ENCODE measurements at places on chromosomes 5 and 9. TPM values are rescaled to one million over a fixed set of nuclear protein-coding genes. Genes with fewer than 3 reads are reported as not detected.

DNA sequence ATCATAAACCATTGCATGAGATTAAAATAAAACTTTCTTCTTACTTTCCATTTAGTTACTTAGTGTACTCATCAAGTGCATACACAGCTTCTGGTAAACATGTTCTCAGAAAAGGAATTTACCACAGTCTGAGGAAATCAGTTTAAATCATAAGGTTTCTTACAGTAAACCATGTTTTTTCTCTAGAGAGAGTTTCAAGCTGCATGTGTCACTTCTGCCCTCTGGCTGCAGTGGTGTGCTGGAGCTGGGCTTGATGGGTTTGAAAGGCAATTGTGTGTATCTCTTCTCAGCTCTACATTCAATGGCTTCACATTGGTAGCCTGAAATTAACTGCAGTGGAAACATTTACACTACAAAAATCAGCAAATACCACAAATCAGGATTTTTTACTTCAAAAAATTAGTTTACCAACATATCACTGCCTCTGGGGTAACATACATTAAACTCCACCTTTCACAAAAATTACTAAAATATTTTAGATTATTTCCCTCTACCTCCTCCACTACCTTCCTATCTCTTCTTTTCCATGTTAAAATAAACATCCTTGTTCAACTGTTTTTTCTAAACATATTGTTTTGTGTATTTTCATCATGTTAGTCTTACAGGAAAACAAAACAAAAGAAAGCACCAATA lies 414.3 kb downstream of the ANXA1 start:
- DNase-seq, result no peak

GRCh38 chr9:73038089-73038509 lies 85.2 kb upstream of the ALDH1A1 start:
- DNase-seq, result no peak

GRCh38 chr5:135546912-135547311 lies 11.1 kb upstream of the NEUROG1 start:
- no peak for DNase-seq

DNA sequence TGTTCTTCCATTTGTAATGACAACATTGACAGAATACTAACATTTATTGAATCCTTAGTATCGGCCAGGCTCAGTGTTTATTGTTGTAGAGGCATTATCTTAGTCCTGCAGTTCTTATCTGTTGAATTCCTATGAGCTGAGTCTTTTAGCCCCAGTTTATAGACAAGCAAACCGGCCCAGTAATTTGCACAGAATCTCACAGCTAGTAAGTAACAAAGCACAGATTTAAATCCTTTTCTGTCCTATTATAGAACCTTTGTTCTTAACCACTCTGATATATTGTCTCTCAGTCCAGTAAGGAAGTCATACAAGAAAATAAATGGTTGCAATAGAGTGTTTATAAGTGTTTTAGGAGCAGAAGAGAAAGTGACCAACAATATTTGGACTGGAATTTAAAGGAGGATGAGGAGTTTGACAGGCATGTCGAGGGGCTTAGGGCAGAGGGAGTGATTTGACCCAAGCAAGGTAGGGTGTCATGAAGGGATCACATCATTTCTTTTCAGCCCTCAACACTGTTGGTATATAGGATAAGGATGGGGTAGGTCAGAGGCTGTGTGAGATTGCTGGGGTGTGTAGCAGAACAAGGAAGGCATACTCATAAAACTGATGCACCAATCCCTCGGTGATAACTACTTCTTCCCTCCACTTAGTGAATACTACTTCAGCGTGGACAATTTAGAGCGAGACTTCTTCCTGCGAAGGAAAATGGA lies 39.5 kb downstream of the LARP1 start:
- no peak for DNase-seq

DNA sequence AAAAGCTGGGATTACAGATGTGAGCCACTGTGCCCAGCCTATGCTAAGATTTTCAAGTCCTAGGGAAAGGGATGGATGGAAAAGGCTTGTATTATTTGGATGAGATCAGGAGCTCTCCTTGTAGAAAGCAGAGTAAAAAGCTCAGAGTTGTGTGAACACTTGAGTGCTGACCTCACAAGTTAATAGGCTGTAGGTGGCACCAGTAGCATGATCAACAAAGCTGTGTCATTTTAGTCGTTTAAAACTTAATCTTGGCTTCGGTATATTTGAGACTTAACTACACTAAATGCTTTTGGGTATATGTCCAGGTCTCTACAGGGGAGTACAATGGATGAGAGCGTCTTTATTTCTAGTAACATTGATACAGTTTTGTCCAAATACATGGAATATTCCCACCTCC lies 264.2 kb downstream of the TMEM38B start:
- DNase-seq, result no peak

DNA sequence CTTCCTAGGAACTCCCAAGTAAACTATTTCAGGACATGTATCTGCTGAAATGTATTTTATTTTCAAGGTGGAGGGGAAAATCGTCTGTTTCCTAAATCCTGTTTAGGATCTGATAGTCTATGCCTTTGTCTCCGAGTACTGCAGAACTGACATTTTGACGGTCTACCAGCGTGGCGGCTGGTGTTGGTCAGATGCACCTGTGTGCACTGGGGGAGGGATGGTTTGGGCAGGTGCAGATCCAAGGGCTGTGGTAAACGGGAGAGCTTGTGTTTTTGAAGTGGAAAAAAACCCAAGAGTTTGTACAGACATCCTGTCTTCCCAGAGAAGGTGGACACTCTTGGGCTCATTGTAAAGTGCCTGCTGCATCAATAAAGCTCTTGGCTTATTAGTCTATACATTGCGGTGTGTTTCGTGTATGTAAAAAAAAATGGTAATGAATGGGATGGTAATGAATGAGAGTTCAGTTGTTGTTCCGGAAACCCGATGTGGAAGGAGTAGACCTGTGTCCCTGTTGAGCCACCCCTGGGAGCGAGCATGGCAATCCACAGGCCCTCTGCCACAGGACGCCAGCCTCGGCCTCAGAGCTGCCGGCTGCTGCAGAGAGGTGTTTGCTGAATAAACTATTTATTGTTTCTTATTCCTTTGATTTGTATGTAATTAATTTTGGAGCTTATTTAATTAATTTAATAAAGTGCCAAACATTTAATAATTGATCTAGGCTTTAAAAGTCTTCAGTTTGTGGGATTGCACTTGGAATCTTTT lies 15.3 kb downstream of the ARPC5L start:
- no peak for DNase-seq

DNA sequence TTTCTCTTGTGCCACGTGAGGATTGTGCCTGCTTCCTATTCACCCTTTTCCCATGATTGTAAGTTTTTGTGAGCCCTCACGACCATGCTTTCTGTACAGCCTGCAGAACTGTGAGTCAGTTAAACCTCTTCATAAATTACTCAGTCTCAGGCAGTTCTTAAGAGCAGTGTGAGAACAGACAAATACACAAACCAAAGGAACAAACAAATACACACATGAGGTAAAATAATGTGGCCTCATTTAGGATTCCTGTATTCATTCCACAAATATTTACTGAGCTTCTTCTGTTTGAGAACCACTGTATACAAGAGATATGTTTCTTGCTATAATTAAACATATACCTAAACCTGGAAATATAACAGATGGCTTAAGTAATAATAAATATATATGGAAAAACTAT lies 760.3 kb downstream of the CDH9 start:
- DNase-seq, result no peak

DNA sequence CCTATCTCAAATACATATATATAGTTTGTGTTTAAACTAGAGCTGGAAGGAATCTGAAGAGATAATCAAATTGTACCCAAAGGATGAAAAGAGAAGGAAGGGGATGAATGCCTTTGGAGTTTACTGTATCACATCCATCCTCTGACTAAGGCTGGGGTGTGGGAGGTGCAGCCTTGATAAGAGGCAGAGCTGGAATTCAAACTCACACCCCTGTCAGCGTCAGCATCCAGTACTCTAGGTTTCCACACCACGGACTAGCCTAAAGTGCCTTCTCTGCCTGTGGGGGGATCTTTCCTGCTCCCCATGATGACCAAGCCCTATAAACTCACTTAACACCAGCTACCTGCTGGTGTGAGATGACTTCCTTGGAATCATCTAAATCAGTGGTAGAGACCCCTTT lies 48.1 kb downstream of the EPB41L4B start:
- DNase-seq, result no peak

DNA sequence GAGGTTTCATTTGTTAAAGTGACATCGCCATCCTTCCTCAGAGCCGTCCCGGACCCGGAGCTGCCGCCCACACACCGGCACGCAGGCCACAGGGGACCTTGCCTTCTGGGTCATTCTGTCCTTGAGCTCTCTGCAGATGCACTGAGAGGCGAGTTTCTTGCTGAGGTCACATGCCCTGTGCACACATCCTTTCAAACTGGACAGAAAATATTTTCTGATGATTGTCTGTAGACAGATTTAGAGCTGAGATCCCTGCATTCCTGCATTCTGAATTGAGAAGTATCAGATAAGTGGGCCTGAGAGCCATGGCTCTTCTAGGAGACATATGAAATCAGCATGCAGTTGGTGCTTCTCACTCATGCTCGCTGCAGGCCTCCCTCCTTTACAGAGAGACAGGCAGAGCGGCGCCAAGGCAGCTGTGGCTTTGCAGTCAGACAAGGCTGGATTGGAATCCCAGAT lies 25.4 kb downstream of the BOD1 start:
- DNase-seq, result no peak

Gene NR4A3
- 7.1 TPM for total RNA-seq

Gene PDE6A
- 0.02 TPM for total RNA-seq

Gene RABGAP1
- 21.4 TPM for total RNA-seq

Gene BARHL1
- total RNA-seq, result not detected
